ENCODE measurements at places on chromosomes 16 and 17.

DNA sequence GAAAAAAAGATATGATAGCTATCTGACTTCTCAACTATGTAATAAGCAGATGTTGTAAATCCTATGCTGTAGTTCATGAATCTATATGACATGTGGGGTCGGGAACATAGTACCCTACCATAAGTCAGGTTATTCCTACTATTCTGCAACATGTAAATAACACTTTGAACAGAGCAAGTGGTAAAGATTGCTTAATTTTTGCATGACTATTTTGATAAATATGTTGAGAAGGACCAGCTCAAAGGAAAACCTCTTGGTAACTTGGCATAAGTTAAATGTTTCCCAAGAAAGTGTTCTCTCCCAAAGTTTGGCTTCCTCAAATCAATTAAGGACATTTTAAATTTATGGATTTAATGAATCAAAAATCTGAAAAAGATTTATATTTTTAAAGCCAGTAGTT lies 62.1 kb downstream of the ABHD15 start:
- no peak for DNase-seq

- no peak for DNase-seq
These were observed 3.0 kb upstream of the PIPOX start for GRCh38 chr17:29039764-29040598.

GRCh38 chr16:4602331-4602730 lies 12.4 kb downstream of the UBALD1 start:
- no peak for DNase-seq

GRCh38 chr16:11481987-11482386 lies 104.7 kb downstream of the LITAF start:
- DNase-seq: no peak

DNA sequence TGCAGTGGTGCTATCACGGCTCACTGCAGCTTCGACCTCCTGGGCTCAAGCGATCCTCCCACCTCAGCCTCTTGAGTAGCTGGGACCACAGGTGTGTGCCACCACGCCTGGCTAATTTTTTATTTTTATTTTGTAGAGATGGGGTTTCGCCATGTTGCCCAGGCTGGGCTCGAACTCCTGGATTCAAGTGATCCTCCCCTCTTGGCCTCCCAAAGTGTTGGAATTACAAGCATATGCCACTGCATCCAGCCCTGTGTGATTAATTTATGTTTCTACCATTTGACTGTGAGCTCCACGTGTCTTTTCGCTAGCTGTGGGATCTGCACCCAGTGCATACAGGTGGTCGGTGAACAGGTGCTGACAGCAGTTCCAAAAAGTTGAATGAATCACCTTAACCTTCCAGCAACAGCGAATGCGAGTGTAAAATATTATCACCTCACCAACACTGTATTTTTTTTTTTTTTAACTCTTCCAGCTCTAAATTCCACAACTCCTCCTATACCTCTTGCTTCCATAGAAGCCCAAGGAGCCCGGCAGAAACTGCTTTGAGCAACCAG lies 484 bp upstream of the NUDT7 start:
- DNase-seq: no peak

GRCh38 chr17:81991684-81992305 lies 14.4 kb downstream of the ASPSCR1 start:
- DNase-seq: peak; percentile 72

All from nephron progenitor cell (in vitro differentiated cells).